ENCODE measurements at places on chromosomes 2 and 18. TPM values are rescaled to one million over a fixed set of nuclear protein-coding genes. Genes with fewer than 3 reads are reported as not detected.

Gene POTEI
- not detected for total RNA-seq

Gene NEMP2
- 16.9 TPM for total RNA-seq

DNA sequence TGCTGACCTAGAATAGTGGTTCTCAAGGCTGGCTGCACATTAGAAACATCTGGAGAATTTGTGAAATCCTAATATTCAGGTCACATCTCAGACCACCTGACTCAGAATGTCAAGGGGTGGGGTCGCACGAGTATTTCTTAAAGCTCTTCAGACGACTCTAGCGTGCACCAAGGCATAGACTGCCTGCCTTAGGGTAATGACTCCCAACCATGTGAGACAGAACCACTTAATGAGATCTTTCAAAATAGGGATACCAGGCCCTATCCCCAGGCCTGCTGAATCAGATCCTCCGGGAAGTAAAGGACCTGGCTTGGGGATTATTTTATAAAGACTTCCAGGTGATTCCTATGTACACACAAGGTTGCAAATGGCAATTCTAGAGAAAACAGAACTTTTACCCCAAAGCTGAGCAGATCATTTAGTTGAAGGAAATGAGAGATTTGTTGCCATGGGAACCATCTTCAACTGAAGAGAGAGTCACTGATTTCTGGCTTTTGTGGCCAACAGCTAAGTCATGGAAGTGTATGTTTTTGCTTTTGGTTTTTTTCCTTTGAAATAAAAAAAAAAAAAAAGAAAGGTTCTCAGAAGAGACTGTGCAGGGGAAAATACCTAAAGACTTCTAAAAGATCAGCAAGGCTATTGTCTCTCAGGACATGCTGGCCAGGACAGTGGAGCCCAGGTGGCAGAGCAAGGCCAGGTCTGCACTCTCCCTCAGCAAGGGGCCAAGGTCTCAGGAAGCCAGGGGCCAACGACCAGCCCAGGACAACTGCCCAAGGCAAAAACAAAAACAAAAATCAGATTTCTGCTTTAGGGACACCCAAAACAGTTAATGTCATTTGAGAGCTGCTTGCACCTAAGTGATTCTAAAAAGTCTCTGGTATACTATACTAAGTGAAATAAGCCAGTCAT, 15.3 kb upstream of the LOXHD1 start:
- H3K4me3 ChIP-seq, result no peak overlapping the region
- H3K27ac ChIP-seq, result no peak overlapping the region
- H3K36me3 ChIP-seq, result no peaks in the 10 kb centered on the region
- DNase-seq, result no peak
- H3K27me3 ChIP-seq, result no peaks in the 10 kb centered on the region

- H3K27ac ChIP-seq, result no peak overlapping the region
- peaks cover 3% of the 10 kb centered on the region for H3K4me1 ChIP-seq
- no peaks in the 10 kb centered on the region for H3K36me3 ChIP-seq
- DNase-seq, result no peak
These were observed 655 bp downstream of the RND3 start for GRCh38 chr2:150486539-150487484.

GRCh38 chr2:174964404-174964803, 40.8 kb downstream of the CHN1 start:
- no peaks in the 10 kb centered on the region for H3K36me3 ChIP-seq
- H3K4me3 ChIP-seq, result no peak overlapping the region
- H3K27me3 ChIP-seq, result no peaks in the 10 kb centered on the region
- no peak overlapping the region for H3K27ac ChIP-seq
- no peak for DNase-seq

DNA sequence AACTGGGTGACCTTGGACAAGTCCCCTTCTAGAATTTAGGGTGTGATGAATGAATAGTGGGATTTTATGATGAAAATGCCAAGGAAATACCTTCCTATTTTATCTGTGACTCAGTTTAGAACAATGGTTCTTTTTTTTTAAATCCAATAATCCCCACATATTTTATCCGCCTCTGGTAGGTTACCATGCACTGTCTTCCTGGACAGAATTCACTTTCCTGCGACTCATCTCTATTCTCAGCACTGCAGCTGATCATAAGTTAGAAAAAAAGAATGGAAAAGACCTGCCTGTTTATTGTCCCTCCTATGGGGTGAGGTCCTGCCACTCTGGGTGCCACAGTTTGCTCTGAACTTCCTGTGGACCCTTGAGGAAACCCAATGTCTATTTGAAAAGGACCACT, 73.1 kb downstream of the IRS1 start:
- no peaks in the 10 kb centered on the region for H3K36me3 ChIP-seq
- H3K4me1 ChIP-seq, result no peaks in the 10 kb centered on the region
- no peak for DNase-seq
- H3K4me3 ChIP-seq, result no peak overlapping the region
- no peaks in the 10 kb centered on the region for H3K27me3 ChIP-seq
- H3K27ac ChIP-seq, result no peak overlapping the region

DNA sequence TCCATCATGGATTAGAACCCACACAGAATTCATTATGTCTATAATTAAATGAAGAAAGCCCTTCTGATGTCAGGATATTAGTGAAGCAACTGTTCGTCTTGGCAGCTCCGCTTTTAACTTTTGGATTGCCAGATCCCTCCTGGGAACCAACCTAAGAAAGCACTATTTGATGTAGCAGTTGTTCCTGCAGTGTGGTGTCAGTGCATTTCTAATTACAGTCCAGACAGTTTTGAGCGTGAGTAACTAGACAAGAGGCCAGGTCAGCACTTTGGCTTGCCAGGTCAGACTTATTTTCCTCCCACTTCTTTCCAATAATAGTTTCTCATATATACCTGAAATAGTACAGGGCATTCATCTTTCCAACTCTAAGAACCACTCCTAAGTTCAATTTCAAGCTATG, 13.8 kb downstream of the NRXN1 start:
- no peak for DNase-seq
- H3K27me3 ChIP-seq, result no peaks in the 10 kb centered on the region
- no peaks in the 10 kb centered on the region for H3K36me3 ChIP-seq
- H3K4me3 ChIP-seq, result no peak overlapping the region
- no peaks in the 10 kb centered on the region for H3K4me1 ChIP-seq

- peaks cover 9% of the 10 kb centered on the region for H3K4me1 ChIP-seq
- no peaks in the 10 kb centered on the region for H3K27me3 ChIP-seq
- H3K27ac ChIP-seq, result no peak overlapping the region
- no peak for DNase-seq
These were observed 71.7 kb downstream of the EIPR1 start for GRCh38 chr2:3305952-3306351.

Data from CD8-positive, alpha-beta memory T cell (primary cell).